Renal cortex interstitium (tissue), 15 donors: ENCODE measurements at places on chromosomes 11 and 22. TPM values are rescaled to one million over a fixed set of nuclear protein-coding genes. Genes with fewer than 3 reads are reported as not detected.

ZBED4 gene
- polyA plus RNA-seq: 15.2 TPM

DNA sequence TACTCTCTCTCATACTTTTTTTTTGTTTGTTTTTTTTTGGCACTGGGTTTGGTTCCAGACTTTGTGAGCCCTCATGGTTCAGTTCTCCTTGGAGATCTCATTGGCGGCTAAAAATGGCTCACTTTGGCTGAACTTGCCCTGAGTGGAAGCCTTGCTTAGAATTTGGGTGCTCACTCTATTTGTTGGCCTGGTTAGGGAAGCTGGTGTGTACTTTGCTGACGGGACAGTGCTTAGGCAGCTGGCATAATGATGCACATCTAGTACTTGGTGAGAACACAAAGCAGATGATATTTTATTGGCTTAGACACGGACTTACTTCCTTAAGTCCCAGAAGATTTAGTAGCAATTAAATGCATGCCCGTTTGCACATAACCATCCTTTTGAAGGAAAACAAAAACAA, 66.5 kb upstream of the GRAMD1B start:
- no peak for DNase-seq

DNA sequence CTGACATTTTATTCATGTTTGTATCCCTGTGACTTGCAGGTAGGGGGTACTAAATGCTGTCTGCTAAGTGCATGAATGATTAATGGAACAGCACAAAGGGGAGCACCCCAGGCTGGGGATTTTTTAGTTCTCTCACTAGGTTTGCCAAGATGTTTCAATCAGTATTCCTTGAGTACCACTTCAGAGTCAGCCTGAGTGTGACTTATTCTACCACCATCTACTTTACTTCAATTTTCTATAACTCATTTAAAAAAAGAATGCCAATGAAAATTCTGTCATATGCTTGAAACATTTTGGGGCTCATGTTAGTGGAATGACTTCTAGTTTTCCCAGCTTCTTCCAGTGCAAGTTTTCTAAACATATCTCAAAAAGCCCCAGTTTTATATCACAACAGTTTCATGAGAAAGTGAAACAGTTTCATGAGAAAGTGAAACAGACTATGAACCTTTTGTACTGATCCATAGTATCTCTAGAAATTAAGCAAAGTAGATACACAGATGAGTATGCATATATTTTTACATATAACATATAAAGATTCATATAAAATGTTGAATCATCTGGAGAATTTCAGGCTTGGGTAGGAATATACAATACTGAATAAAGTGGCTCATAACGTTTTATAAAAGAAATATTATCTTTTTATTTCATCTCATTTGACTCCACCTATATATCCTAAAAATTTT, 252.4 kb downstream of the GRM5 start:
- DNase-seq: no peak

GRCh38 chr11:74786574-74786973, 37.9 kb downstream of the RNF169 start:
- DNase-seq: no peak

DNA sequence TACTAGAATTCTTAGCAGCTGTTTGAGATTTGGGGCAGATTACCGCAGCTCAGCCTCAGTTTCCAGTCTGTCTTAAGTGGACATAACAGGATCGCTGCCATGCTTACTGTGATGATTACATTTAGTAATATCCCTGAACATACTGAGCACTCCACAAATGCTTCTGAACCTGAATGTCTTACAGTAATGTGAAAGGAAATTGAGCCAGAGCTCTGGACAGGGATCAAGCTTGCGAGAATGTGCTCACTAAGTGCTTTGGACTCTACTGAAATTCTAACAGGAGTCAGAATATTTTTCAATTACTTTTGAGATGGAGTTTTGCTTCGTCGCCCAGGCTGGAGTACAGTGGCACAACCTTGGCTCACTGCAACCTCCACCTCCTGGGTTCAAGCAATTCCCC, 118.6 kb upstream of the RASSF10 start:
- no peak for DNase-seq

DNA sequence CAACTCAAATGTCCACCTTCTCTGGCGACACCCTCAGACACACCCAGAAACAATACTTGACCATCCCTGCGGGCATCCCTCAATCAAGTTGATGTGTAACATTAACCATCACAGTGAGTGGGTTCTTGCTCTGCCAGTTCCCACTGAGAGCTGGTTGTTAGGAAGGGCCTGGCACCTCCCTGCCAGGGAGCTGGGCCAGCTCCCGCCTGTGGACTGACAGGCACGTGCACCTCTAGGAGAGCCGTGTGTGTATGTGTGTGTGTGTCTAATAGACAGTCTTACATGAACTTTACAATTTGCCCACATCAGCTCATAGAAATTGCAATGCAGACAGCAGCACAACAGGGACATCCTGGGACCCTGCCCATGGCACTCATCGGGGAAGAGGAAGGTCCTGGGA, 298.7 kb downstream of the SHANK2 start:
- DNase-seq: no peak
